GM20000 (cell line): ENCODE measurements at places on chromosomes 3 and 15.

DNA sequence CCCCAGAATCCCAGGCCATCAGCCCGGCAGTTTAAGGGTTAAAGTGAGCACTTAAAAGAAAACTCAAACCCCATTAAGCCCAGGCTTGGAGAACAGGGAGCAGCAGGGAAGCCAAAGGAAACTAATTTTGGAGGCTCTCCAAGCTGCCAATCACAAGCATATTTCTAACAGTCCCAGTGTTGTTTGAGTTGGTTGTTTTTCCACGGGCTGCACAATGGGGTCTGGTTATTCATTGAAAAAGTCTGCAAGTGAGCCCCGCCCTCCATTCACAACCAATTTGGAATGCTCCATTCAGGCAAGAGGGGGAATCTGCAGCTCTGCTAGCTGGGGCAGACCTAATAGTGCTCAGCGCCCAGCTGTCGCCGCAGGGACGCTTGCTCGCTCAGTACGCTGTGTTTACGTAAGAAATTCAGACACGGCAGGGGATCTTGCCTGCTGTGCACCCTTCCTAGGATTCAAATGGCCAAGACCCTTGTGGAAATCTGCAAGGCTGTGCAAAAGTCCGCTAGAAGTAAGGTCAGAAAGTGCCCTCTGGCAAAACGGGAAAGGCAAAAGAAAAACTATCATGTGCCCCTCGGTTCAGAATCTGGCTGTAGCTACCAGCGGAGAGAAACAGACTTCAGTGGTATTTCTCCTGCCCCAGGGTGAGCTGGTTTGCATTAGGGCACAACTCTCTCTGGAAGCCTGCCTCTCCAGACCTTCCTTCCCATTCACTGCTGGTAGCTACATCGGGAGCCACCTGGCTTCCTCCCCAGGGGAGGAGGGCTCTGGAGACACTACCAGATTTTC lies 11.0 kb downstream of the ETV5 start:
- no peak for DNase-seq

GRCh38 chr15:47203993-47204392 lies 513.3 kb upstream of the SEMA6D start:
- DNase-seq = no peak

DNA sequence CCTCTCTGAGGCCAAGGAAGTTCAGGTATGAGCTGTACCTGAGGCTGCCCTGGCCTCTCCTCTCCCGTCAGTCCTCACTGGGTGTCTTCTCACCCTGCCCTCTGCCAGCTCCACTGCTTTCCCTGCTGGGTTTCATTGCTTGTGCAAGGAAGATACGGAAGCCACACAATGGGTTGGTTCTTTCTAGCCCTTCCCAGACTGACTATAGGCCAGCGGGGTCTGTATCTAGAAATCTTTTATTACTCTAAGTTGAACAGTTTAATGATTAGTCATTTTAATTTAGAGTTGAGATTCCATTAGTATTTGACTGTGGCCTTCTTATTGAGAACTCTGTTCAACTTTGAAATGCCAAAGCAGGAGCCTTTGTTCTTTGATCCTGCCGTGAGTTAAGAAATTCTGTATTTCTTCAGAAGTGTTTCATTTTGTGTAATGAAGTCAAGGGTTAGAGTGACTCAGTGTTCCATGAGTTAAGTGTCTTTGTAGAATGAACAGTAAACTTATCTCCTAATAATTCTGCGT lies 16.2 kb downstream of the C3orf62 start:
- no peak for DNase-seq

DNA sequence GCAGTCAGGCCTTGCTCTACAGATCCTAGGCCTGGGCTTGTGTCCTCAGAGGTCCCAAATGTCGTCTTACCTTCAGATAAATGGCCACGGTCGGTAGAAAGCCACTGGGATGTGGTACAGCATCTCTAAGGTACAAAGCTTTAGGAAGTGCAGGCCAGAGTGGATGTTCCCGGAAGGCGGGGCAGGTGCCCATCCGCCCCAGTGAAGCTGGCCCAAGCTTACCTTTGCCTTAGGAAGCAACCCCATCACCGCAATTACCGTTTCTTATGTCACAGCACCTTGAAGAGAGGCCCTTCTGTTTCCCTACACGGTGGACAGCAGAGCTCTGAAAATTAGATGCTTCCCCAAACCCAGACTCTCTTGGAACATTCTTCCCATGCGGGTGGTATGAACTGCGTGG lies 240.1 kb upstream of the LYSMD4 start:
- DNase-seq = no peak

DNA sequence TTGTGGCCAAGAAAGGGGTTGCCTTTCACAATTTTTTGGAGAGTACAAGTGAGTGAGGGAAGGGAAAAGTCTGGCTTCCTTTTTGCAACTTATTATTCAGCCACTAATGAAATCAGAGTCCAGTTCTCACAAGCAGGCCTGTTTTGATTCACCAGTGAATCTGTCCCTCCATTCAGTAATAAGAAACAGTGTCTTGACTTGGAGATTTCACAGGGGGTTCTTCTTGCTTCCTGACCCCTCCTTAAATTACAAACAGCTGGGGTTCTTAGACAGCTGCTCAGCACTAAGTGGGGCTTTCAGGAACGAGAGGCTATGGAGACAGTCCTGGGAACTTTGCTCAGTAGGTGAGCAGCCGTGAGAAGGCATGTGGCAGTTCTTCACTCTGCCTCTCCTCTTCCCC lies 24.5 kb downstream of the SEMA3G start:
- DNase-seq = no peak

- DNase-seq = no peak
Observed at GRCh38 chr3:23198801-23199200, 4.3 kb upstream of the UBE2E2 start.

DNA sequence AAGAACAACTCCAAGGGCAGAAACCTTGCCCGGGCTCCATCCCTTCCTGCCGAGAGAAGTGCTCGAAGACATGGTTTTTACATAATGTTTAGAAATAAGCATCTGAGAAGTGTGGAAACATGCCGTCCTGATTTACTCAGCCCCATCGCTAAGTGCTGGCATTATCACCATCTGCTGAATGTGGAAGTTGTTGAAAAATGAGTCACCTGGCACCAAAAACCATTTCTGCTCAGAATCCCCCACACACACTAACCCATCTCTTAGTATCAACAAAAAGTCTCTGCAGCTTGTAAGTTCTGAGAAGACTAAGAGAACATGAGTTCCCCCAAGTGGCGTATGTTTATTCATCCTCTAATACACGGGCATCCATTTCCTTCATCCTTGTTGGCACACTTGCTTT lies 51.0 kb upstream of the ARL8B start:
- no peak for DNase-seq

DNA sequence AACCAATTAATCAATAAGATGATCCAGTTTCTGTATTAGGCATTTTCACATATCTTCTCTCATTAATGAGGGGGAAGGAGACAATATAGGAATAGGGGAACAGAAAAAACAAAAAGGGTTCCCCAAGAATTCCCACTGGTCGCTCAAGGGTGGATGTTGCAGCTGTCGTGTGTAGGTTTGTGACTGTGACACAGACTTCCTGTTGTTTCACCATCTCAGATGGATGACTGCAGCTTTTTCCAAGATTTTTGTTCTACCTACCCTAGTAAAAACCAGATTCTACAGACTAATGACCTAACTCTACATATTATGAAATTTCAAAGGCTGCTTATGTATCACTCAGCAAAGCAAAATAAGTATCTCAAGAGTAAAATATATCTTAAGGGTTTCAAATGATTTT lies 73.7 kb upstream of the MB21D2 start:
- DNase-seq = no peak

DNA sequence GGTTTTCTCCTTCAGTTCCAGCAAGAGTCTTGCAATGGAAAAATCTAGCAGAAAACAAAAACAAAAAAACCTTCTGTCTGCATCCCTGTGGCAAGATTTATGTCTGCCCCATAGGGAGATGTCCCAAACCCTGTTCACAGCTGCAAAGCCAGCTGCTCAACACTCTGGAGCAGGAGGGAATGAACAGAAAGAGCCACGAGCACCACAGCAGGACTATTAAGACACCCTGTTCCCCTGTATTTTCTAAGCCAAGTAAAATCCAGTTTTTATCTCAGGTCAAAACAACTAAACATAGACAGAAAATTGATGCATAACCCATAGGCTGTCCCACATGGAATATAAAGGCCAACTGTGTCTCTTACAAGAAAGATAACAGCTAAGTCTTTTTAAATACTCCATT lies 357.9 kb downstream of the LSAMP start:
- DNase-seq = no peak

- no peak for DNase-seq
Observed at GRCh38 chr3:24305795-24306467, 188.7 kb downstream of the THRB start.

DNA sequence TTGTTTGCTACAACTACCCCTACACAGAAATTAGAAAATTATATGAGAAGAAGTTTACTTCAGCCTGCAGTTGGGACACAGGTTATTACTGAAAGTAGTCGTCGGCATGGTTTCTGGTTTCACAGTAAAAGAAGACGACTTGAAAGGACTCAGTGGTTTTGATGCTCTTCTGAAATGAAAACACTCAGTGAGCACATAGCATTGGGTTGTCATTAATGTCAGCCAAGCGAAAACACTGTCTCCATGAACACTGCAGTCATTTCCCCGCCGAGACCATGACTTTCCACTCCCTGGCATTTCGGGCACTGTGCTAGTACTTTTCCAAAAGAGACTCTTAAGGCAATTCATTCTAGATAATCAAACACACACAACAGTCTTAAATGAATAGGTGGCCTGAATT lies 69.2 kb upstream of the ICE2 start:
- DNase-seq = peak; percentile 61

GRCh38 chr3:159766563-159767185 lies 222.0 kb upstream of the IL12A start:
- no peak for DNase-seq
